ENCODE measurements at places on chromosomes 13 and 19. TPM values are rescaled to one million over a fixed set of nuclear protein-coding genes. Genes with fewer than 3 reads are reported as not detected.

DNA sequence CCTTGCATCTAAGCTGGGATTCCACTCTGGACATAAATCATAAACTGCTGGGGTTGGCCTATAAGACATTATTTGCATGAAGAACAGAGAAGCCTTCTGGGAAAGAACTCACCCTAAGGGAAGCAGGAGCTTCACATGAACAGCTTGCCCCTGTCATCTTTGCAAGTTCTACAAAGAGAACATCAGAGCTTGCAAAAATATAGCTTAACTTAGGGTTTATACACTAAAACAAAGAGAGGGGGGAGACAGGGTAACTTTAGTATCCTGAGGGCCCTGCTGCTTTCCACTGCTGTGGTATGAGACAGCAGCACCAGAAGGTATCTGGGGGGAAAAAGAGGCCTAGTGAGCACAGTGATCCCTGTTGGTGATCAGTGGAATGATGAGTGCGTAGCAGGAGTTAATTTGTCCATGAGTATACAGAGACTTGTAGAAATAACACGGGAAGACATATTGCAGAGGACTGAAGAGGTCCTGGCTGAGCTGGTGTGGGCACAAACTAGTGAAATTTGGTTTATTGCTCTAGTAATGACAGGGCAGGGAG is 116.1 kb upstream of the TSC22D1 start:
- DNase-seq, result no peak

- DNase-seq, result peak; percentile 98
Measured at GRCh38 chr19:12035220-12036172, at the start of gene ZNF433. ZNF433 (minus strand) TSS chr19:12035679; CDS start chr19:12035539, 140 bp downstream.

GIPC3 gene
- 0.09 TPM for total RNA-seq

- peak; percentile 71 for DNase-seq
Measured at GRCh38 chr19:55454787-55455243, 6.6 kb downstream of the ISOC2 start.

GRCh38 chr19:31418692-31419430 is 69.6 kb upstream of the TSHZ3 start:
- DNase-seq, result no peak

DNA sequence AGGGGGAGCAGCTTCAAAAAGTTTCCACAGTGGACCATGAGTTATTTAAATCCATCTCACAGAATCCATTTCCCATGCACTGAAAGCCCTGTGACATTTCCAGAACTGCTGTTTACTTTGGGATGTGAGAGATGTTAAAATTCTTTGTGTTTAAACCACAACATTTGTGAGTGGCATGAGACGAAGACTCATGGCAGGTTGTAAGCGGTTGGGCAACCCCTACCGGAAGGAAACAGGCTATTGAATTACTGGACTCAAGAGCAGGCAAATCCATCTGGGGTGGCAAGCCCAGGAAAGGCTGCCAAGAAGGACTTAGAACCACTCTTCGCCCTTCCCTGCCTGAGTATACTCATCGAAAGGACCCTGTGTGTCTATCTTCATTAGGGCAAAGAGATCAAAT is 22.3 kb upstream of the CLDN10 start:
- no peak for DNase-seq

DNA sequence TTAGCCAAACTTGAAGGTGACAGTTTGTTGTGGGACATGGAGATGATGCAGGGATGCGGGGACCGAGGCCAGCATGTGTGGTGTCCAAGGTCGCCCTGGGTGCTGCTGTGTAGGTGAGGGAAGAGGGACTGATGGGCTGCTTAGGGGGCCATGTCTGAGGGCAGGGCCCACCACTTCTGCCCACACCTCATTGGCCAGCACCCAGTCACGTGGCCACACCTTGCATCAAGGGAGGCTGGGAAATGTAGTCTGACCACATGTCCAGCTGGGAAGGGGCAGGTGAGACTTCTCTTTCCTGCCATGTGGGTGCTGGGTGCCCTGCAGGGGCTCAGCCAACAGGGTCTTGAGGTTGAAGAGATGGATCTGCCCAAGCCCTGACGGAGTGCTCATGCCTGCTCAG is 88.9 kb downstream of the KDM4B start:
- peak; percentile 33 for DNase-seq

GRCh38 chr19:46715975-46716671 is 791 bp downstream of the PRKD2 start:
- peak; percentile 85 for DNase-seq

- DNase-seq, result no peak
Measured at GRCh38 chr13:69283301-69283700, 824.3 kb upstream of the ATXN8OS start.

GRCh38 chr13:33757713-33758112 is 60.2 kb upstream of the RFC3 start:
- DNase-seq, result no peak

GRCh38 chr13:99214232-99214631 is 13.6 kb downstream of the UBAC2 start:
- DNase-seq, result no peak

- DNase-seq, result no peak
Measured at GRCh38 chr19:29278716-29279115, 65.8 kb upstream of the UQCRFS1 start.

DNA sequence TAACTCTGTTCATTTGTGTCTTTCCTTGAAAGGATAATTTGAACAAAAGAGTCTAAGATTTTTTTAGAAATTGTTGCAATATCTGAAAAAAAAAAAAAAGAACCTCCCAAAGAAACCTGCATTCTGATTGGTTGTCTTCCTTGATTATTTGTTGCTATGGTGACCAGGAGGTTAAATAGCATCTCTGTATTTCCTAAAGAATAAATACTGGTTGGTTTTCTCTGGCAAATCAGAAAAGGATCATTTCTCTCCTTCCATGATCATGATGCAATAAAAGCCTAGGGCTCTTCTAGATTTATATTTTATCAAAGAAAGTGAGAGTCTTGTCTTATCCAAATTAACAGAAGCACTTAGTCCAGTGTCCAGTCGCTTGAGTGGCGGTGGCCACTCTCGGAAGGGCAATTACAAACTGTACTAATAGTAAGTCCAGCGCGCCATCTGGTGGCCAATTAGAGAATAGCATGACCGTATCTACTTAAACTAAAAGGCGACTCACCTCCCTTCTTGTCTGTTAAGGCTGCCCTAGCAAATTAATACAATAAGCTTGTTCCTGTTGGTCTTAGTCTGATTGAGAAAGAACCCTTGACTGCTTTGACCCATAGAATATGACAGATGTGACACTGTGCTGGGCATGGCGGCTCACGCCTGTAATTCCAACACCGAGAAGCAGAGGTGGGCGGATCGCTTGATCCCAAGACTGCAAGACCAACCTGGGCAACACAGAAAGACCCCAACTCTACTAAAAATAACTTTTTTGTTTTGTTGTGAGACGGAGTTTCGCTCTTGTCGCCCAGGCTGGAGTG is 47.0 kb upstream of the PNMA8B start:
- DNase-seq, result peak; percentile 97

GRCh38 chr13:48797127-48797526 is 143.4 kb downstream of the CYSLTR2 start:
- DNase-seq, result no peak

DNA sequence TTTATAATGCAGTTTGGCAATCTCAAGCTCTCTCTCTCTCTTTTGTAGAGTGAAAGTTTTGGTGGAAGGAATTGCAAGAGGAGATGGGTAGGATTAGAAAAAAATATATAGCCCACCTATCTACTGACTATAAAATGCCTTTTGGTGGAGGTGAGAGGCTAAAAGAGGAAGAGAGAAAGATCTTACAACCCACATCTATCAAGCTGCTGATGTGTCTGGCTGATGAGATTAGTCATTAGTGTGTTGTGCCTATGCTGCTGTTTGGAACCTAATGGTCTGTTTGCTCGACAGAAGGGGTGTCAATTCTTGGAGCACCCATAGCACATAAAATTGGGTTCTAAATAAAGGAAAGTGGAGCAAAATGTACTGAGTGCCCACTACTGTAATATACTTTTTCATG is 411.0 kb downstream of the HS6ST3 start:
- no peak for DNase-seq

DNA sequence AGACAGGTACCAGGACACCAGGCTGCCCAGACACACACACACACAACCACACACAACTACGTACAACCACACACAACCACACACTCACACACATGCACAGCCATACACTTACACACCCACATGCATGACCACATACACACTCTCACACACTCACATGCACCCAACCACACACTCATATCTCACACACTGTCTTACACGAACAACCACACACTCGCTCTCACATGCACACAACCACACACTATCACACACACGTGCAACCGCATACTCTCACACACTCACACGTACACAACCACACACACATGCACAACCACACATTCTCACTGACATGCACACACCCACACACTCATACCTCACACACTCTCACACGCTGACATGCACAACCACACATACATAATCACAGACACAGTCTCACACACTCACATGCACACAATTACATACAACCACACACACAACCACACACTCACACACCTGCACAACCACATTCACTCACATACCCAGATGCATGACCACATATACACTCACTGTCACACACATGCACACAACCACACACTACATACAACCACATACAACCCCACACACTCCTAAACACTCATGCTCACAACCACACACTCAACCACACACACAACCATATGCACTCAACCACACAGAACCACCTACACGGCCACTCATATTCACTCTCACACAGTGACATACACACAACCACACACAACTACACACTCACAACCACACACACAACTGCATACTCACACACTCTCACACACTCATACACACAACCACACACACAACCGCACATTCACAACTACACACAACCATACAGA is 7.6 kb upstream of the SLC7A10 start:
- DNase-seq, result no peak

DNA sequence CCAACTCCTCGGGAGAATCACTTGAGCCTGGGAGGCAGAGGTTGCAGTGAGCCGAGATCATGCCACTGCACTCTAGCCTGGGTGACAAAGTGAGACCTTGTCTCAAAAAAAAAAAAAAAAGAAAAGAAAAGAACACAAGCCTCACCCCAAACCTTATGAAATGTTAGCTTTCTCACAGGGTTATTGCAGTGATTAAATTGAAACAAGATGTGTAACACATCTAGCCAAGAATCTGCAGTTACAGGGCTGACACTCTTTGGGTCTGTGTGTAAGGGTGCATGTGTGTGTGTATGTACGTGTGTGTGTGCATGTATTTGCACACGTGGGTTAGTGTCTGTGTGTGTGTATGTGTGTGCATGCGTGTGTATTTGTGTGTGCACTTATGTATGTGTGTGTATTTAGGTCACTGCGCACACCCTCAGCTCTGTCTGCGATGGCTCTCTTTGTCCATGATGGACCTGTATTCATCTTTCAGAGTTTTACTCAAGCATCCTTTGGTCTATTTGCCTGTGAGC is 336.3 kb downstream of the UQCRFS1 start:
- DNase-seq, result no peak

DNA sequence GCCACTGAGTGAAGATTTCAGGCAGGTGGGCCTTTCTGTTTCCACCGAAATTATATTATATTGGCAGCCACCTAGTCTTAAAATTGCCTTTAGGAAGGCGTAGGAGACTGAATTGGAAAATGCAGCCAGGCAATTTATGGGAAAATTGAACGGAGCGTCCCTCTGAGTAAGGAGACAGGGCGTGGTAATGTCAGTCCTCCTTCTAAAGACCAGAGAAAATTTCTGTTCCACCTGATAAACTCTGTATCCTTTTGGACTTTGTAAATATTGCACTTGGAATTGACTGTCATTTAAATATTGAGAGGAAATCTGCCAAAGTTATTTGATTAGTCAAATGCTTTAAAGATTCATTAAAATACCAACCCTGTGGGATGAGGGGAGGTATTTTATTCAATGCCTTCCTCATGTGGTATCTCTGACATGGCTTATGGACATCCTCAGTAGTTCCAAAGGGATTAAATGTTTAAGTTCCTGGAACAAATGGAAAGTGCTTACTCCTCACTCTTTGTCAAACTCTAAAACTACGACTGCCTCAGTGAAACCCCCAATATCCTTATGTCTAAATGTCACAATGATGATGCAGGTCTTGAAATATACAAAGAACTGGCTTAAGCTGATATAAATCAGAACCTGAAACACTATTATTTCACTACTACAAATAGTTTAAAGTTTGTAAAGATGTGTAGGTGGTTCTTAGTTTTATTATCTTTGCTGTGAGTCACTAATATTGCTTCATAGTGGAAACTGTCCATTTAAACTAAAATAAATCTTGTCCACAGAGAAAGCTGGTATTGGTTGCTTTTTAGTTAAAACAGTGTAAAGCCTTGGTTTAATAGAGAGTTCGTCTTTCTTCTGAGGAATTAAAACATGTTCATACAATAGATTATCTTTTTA is 203.2 kb downstream of the FGF14 start:
- no peak for DNase-seq

- peak; percentile 84 for DNase-seq
Measured at GRCh38 chr13:93226623-93227279, at the start of gene GPC6. GPC6 (plus strand) TSS chr13:93226807.

GRCh38 chr13:113083402-113084061 is 22.1 kb upstream of the F7 start:
- DNase-seq, result no peak

DNA sequence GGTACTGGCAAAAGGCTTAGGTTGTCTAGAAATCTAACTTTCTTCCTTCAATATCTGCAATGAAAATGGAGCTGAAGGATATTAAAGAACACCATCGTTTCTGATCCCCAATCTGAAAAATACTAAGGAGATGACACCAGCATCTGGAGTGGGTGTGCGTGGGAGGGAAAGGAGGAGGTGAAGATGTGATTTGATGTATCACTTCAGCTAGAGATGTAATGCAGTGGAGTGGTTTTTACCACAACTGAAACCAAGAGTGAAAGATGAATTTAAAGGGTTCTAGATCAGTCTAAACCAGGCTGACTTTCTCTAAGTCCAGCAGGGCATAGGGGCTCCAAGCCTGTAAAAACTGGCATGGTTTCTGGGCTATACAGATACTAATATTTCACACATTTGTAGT is 148.4 kb downstream of the AKAP11 start:
- no peak for DNase-seq

DNA sequence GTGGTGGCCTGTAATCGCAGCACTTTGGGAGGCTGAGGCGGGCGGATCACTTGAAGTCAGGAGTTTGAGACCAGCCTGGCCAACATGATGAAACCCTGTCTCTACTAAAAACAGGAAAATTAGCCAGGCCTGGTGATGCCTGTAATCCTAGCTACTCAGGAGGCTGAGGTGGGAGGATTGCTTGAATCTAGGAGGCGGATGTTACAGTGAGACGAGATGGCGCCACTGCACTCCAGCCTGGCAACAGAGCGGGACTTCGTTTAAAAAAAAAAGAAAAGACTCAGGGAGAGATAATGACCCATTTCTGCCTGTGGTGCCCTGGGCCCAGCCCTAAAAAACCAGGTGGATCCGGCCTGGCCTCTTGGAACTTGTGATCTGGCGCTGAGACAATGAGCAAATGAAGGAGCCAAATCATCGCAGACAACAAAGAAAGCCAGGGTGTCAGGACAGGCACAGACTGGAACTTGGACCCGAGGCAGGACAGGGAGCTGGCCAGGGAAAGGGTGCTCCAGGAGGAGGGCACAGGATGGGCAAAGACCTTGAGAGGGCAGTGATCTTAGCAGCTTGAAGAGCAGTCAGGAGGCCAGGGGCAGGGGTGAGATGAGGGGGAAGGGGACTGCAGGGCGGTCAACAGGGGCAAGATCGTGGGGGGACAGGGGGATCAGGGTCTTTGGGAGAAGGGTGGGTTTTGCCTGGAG is 962 bp upstream of the JAK3 start:
- peak; percentile 5 for DNase-seq

- no peak for DNase-seq
Measured at GRCh38 chr13:52348071-52348470, 57.9 kb downstream of the THSD1 start.
